ENCODE measurements at places on chromosomes 2 and 18. TPM values are rescaled to one million over a fixed set of nuclear protein-coding genes. Genes with fewer than 3 reads are reported as not detected.

- H3K27ac ChIP-seq, result no peak overlapping the region
- DNase-seq, result no peak
- no peaks in the 10 kb centered on the region for H3K4me1 ChIP-seq
- H3K4me3 ChIP-seq, result no peak overlapping the region
- no peaks in the 10 kb centered on the region for H3K36me3 ChIP-seq
These were observed 2.4 kb downstream of the SP5 start for GRCh38 chr2:170717599-170717963.

- no peaks in the 10 kb centered on the region for H3K36me3 ChIP-seq
- peak; percentile 22 for DNase-seq
- H3K27me3 ChIP-seq, result no peaks in the 10 kb centered on the region
- no peak overlapping the region for H3K4me3 ChIP-seq
These were observed 172.9 kb downstream of the NDUFA10 start for GRCh38 chr2:239852272-239852671.

DNA sequence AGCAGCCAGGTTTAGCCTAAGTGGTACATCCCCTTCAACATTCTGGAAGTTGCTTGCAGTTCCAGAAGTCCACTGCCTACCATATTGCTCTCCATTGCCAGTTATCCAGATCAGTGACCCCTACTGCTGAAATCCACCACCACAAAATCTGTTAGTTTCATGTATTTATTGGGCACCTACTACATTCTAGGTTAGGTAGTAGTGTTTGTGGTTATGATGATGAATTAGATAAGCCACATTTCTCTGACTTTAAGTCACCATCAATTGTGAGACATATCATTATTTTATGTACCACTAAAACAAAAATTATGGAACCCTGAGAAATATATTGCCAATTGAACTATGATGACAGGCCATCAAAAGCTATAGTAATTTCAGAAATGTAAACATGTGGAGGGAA is 139.5 kb upstream of the PKDCC start:
- H3K36me3 ChIP-seq, result no peaks in the 10 kb centered on the region
- no peaks in the 10 kb centered on the region for H3K4me1 ChIP-seq
- no peak for DNase-seq
- no peak overlapping the region for H3K4me3 ChIP-seq
- H3K27ac ChIP-seq, result no peak overlapping the region
- no peaks in the 10 kb centered on the region for H3K27me3 ChIP-seq

DNA sequence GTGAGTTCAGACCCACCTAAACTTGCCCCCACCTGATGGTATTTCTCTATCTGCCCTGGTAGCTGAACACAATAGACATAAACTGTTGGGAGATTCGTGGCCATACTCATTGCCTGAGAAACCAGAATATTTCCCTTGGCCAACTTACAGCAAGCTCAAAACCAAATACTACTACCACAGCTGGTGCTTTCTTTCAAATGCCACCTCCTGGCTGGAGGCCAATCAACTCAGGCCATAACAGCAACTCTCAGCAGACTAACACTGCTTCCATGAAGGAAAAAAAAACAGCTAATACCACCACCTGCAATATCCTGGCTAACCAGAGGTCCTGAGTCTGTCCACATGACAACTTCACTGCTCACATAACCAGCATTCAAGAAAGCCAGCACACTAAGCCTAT is 373.1 kb downstream of the CMPK2 start:
- no peak overlapping the region for H3K27ac ChIP-seq
- DNase-seq, result no peak
- H3K4me1 ChIP-seq, result no peaks in the 10 kb centered on the region
- no peaks in the 10 kb centered on the region for H3K36me3 ChIP-seq
- no peak overlapping the region for H3K4me3 ChIP-seq

DNA sequence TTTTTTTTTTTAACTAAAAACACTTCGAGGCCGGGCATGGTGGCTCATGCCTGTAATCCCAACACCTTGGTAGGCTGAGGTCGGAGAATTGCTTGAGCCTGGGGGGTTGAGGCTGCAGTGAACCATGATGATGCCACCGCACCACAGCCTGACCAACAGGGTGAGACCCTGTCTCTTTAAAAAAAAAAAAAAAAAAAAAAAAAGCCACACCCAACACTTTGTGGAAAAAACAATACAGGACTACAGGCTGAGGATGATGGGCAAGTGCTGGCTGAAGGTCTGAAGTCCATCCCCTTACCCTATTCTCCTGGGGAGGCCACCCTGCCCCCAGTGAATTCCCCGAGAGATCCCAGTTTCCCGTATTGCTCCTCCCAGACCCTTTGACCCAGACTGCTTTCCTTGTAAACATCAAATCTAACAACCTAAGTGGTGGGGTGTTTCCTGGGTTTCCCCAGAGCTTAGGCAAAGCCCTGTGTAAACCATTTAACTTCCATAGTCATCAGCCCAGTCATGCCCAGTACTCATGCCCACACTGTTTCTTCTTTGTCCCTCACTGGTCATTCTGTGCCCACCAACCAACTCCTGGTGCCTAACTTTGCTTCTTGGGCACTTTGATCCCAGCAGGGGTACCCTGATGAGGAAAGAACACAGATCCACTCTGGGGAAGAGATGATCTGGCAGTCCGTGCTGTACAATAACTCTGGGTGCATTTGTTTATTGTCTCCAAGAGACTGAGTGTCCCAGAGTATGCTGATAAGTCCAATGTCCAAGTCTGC is 5.8 kb upstream of the TMEM37 start:
- no peaks in the 10 kb centered on the region for H3K27me3 ChIP-seq
- DNase-seq, result no peak
- H3K27ac ChIP-seq, result peak overlapping the region; percentile 92

- no peaks in the 10 kb centered on the region for H3K27me3 ChIP-seq
- H3K27ac ChIP-seq, result no peak overlapping the region
- peaks cover 15% of the 10 kb centered on the region for H3K4me1 ChIP-seq
- no peak for DNase-seq
- H3K4me3 ChIP-seq, result no peak overlapping the region
These were observed 2.2 kb upstream of the GYPC start for GRCh38 chr2:126653761-126654160.

DNA sequence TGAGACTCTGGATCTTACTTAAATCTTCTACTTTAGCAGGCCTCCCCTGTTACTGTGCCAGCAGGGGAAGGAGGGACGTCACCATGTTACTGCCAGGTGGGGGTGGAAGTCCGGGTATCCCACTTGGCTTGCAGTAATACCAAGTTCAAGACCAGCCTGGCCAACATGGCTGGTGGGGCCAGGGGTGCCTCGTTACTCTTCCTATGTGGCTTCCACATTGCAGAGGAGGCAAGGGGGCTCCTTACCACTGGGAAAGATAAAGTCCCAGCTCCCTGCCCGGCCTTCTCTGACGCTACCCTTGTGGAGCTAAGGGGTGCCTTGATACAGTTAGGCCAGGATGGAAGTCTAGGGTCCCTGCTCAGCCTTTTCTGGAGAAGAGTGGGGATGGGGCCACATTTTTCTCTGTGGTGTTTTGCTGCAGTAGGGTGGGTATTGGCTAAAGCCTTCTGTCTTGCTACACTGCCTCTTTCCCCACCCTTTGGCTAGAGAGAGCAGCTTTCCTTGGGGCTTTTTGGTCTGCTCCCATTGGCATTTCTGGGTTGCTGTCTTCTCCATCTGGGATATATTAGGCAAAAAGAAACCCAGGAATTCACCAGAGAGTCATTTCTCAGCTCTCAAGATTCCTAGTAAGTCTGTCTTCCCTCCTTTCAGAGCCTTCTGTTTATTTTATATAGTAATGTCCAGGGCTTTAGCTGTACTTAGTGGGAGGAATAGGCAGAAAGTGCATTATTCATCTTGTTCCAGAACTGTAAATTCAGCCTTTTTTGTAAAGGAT is 21.9 kb downstream of the ELMOD3 start:
- H3K27me3 ChIP-seq, result no peaks in the 10 kb centered on the region
- no peaks in the 10 kb centered on the region for H3K4me1 ChIP-seq
- no peak overlapping the region for H3K4me3 ChIP-seq
- DNase-seq, result no peak
- no peaks in the 10 kb centered on the region for H3K36me3 ChIP-seq

DNA sequence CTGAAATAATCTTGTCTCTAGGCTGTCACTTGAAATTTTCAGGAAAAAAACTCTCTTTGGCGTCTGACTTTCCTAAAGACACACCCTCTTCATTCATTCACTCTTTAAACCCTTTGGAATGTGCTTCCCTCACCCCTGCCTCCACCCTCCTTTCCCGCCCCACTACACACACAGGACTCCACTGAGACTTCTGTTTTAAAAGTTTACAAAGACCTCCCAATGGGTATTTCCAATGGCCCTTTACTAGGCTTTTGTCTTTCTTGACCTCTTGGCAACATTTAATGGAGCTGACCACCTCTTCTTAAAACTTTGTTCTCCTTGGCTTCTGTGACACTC is 96.1 kb downstream of the RBMS1 start:
- DNase-seq, result no peak
- no peak overlapping the region for H3K4me3 ChIP-seq
- no peak overlapping the region for H3K27ac ChIP-seq
- no peaks in the 10 kb centered on the region for H3K36me3 ChIP-seq
- no peaks in the 10 kb centered on the region for H3K27me3 ChIP-seq

GRCh38 chr2:221716426-221717303 is 144.6 kb upstream of the EPHA4 start:
- H3K4me1 ChIP-seq, result no peaks in the 10 kb centered on the region
- H3K4me3 ChIP-seq, result no peak overlapping the region
- H3K27me3 ChIP-seq, result no peaks in the 10 kb centered on the region
- H3K36me3 ChIP-seq, result no peaks in the 10 kb centered on the region

DNA sequence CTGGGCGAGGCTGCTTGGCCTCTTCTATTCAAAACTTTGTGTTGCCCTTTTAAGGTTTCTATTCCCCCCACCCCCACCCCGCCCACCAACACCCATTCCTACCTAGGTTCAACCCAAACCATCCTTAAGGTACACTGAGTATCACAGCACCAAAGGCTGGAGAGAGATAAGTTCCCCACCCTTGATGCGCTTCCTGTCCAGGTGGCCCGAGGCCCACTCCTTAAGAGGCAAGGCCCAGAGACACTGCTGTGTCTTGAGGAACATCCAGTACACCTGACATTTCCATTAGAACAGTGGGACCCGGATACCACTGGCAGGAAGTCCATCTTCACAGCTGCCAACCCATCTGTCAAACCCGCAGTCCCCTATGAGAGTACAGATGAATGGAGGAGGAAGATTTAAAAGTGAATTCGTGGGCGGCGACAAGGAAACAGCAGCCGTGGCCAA is 277 bp upstream of the INPP1 start:
- no peak for DNase-seq
- H3K27ac ChIP-seq, result peak overlapping the region; percentile 98
- no peaks in the 10 kb centered on the region for H3K4me1 ChIP-seq
- H3K27me3 ChIP-seq, result no peaks in the 10 kb centered on the region
- no peaks in the 10 kb centered on the region for H3K36me3 ChIP-seq
- peak overlapping the region; percentile 77 for H3K4me3 ChIP-seq

DNA sequence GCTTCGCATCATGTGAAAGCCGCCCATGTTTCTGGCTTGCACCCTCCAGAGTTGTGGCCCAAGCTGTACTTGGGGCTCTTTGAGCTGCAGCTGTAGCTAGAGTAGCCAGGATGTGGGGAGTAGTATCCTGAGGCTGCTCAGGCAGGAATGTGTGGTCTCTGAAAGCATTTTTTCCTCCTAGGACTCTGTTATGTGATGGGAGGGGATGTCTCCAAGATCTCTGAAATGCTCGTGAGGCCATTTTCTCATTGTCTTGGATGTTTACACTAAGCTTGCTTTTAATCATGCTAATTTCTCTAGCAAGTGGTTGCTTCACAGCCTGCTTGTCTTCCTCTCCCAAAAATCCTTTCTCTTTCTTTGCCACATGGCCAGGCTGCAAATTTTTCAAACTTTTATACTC is 687.6 kb downstream of the DCDC2C start:
- DNase-seq, result no peak
- no peaks in the 10 kb centered on the region for H3K27me3 ChIP-seq
- no peak overlapping the region for H3K27ac ChIP-seq
- no peaks in the 10 kb centered on the region for H3K36me3 ChIP-seq

GRCh38 chr2:37773371-37774130 is 102.1 kb upstream of the CDC42EP3 start:
- peak; percentile 52 for DNase-seq
- H3K27me3 ChIP-seq, result no peaks in the 10 kb centered on the region
- H3K36me3 ChIP-seq, result no peaks in the 10 kb centered on the region
- no peak overlapping the region for H3K4me3 ChIP-seq
- H3K27ac ChIP-seq, result no peak overlapping the region

GRCh38 chr2:42663106-42663780 is 94.8 kb downstream of the MTA3 start:
- H3K4me1 ChIP-seq, result no peaks in the 10 kb centered on the region
- H3K4me3 ChIP-seq, result no peak overlapping the region
- no peaks in the 10 kb centered on the region for H3K27me3 ChIP-seq
- peak; percentile 56 for DNase-seq
- H3K36me3 ChIP-seq, result peaks cover 10% of the 10 kb centered on the region

- H3K27me3 ChIP-seq, result no peaks in the 10 kb centered on the region
- no peak overlapping the region for H3K4me3 ChIP-seq
- H3K4me1 ChIP-seq, result no peaks in the 10 kb centered on the region
These were observed 253.9 kb upstream of the SIX2 start for GRCh38 chr2:45263147-45263546.

DNA sequence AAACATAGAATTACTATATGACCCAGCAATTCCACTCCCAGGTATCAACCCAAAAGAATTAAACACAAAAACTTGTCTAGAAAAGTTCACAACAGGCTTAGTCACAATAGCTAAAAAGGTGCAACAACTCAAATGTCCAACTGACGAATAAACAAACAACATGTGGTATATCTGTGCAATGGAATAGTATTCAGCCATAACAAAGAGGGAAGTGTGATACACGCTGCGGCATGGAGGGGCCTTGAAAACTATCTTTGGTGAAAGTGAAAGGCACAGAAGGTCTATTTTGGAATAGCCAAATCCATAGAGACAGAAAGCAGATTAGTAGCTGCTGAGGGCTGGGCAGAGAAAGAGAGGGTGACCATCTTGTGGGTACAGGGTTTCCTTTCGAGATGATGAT is 72.1 kb downstream of the DDX1 start:
- no peaks in the 10 kb centered on the region for H3K27me3 ChIP-seq
- DNase-seq, result no peak
- H3K4me3 ChIP-seq, result no peak overlapping the region
- no peaks in the 10 kb centered on the region for H3K36me3 ChIP-seq
- no peaks in the 10 kb centered on the region for H3K4me1 ChIP-seq

GRCh38 chr2:69046221-69046662 is 33.3 kb downstream of the ANTXR1 start:
- no peaks in the 10 kb centered on the region for H3K4me1 ChIP-seq
- DNase-seq, result no peak
- no peaks in the 10 kb centered on the region for H3K36me3 ChIP-seq
- H3K4me3 ChIP-seq, result no peak overlapping the region

NYAP2 gene
- total RNA-seq, result not detected

STEAP3 gene
- total RNA-seq, result 31.2 TPM

POTEC gene
- total RNA-seq, result not detected

KCNE4 gene
- 0.35 TPM for total RNA-seq

CD8B2 gene
- not detected for total RNA-seq

SCN7A gene
- total RNA-seq, result 5.0 TPM

AOX1 gene
- 7.9 TPM for total RNA-seq

ITPRIPL1 gene
- total RNA-seq, result not detected

NAT8 gene
- total RNA-seq, result 25.4 TPM

PDIA6 gene
- 82.4 TPM for total RNA-seq

LHCGR gene
- not detected for total RNA-seq

ARHGAP15 gene
- 6.7 TPM for total RNA-seq

All from Peyer's patch (tissue), 4 donors.